Femur (tissue), 1 donor: ENCODE measurements at places on chromosomes 1 and 21.
A peak's percentile ranks its signal among the peaks of the same experiment; 100 is the strongest.

DNA sequence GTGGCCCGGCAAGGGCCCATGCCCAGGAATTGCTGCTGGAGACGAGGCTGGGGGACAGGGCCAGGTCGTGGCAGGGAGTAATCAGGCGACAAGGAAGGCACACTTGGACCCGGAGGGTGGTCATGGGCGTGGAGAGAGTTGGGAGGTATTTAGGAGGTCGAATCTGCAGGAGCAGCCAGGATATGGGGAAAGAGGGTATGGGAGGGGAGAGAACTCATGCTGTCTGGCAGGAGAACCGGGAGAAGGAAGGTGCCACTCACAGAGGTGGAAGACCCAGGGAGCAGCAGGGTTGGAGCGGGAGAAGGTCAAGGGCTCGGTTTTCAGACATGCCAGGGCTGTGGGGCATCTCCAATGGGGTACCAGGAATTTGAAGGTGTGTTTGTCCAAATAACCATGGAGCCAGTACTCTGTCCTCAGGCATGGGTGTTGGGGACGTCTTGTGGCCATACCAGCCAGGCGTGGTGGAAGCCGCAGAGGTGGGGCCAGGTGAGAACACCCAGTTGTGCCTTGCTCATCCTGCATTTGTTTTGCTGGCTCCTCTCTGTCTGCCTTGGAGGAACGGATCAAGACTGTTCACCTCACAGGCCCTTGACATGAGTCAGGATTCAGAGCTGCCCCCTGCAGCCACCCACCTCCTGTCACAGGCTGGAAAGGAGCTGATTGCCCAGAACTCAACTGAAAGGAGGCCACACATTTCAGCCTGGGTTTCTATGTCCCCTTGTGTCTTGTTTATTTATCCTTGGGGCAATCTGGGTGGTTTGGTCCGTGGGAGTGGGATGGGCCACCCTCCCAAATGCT lies 111.6 kb downstream of the SPSB1 start:
- no peak for DNase-seq

DNA sequence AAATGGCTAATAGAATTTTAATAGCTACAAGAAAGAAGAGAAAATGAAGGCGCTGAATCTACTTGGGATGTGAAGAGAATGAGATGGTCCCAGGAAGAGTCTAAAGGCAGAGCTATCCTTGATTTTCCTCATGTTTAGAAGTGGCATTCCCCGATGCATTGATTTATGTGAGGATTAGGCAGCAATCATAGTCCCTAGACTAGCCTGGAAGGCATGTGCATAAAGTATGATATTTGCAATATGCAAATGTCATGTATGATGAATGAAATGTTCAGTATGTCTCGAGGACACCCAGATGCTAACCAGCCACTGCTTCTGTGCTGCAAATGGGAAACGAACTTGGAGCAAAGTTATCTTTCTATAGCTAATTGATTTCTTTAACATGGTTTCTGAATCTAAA lies 641.5 kb upstream of the PLXNA2 start:
- no peak for DNase-seq

- DNase-seq = no peak
These were observed 9.6 kb downstream of the ZBTB17 start for GRCh38 chr1:15966081-15966955.

DNA sequence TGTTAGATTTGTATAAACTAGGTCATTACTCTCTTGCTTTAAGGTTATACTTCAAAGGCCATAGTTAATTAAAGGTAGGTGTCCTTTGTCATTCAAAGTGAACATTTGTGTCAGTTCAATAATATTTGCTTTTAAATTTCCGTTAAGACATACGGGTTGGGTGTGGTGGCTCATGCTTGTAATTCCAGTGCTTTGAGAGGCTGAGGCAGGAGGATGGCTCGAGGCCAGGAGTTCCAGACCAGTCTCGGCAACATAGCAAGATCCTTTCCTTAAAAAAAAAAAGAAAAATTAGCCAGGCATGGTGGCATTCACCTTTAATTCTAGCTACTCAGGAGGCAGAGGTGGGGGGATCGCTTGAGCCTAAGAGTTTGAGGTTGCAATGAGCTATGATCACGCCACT lies 80.4 kb downstream of the KIF26B start:
- DNase-seq = no peak

DNA sequence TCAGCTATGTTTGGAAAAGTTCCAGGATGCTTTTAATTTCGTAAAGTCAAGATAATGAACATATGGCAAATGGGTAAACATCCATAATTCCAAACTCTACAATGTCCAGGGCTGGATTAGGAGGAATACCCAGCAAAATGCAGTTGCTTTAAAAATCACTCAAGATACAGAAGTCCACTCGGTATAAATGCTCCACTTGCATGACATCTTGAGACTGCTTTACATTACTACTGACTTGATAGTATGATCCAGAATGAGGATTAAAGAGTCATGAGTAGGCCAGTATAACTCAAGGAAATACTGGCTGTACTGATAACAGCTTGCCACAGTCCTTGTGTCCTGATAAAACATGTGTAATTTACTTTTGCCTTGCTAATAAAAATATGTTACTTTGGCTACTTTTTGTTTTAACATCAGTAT lies 58.3 kb upstream of the ANGPTL3 start:
- DNase-seq = no peak

GRCh38 chr1:226436472-226436854 lies 28.6 kb upstream of the PARP1 start:
- no peak for DNase-seq

DNA sequence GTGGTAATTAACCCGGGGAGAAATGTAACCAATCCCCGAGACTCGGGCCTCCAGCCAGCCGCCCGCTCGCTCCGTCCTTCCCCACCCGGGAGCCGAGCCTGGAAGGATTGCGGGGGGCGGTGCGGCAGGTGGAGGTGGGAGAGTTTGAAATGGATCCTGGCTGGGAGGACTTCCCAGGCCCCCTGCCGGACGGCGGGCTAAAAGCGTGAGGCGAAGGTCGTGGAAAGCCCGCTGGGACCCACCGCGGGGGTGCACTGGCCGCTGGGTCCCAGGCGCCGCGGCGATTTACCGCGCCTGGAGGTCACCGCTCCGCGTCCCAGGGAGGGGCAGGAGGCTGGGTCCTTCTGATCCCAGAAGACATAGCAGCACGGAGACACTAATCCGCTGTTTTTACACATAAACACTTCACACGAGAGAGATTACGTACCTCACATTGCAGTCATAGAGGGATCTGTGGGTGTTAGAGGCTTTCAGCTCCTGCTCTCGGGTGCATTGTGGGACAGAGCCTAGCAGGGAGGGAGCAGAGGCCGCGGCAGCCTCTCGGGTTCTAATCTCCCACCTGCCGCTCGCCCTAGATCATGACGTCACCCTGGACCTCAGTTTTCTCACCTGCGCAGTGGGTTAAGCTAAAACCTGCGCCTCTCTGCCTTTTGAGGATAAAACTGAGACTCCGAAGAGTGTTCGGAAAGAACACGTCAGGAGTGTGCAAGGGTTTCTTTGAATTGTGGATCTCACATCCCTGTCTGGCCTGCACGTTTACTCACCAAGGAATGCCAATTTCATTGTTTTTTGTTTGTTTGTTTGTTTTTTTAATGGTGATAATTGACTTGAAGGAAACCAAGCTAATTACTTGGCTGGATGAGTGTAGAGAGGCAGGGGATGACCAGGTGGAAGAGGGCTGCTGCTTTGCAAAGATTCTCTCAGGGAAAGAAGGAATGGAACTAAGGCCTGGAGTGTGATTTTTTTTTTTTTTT lies 17.1 kb upstream of the TMEM9 start:
- DNase-seq = peak; percentile 30

DNA sequence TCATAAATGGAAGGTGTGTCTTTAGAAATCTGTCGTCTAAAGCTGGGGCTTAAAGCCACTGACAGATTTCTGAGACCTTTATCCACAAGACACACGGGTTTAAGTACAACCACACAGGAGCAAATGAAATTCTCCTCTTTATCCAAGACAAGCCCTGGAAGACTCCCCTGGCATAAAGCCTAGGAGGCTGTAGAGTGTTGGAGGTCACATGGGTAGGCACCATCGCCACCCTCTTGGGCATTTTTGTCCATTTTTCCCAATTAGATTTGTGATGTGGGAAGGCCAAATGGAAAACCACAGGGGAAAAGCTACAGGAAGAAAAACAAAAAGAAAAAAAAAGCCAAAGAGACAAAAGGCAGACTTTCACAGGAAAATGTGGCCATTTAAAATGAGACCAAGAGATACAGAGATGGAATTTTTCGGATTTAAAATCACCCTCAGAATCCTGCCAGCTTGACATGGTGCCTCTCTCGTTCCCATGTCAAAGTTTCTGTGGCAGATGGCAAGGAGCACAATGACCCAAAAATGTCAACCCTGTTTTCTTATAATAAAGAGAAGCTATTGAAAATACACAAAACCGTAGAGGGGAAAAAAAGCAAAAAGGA lies 91.9 kb downstream of the PLD5 start:
- DNase-seq = no peak

DNA sequence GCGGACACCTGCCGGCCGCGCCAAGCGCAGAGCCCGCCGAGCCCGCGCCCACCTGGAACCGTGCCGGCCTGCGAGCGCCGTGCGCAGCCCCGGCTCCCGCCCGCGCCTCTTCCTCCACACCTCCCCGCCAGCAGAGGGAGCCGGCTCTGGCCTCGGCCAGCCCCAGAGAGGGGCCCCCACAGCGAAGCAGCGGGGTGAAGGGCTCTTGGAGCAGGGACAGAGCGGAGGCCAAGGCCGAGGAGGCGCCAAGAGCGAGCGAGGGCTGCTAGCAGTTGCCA lies 50.1 kb upstream of the KRTAP19-8 start:
- no peak for DNase-seq

GRCh38 chr1:183648042-183648441 lies 5.1 kb downstream of the APOBEC4 start:
- no peak for DNase-seq

GRCh38 chr1:169488157-169488556 lies 2.4 kb upstream of the SLC19A2 start:
- no peak for DNase-seq

DNA sequence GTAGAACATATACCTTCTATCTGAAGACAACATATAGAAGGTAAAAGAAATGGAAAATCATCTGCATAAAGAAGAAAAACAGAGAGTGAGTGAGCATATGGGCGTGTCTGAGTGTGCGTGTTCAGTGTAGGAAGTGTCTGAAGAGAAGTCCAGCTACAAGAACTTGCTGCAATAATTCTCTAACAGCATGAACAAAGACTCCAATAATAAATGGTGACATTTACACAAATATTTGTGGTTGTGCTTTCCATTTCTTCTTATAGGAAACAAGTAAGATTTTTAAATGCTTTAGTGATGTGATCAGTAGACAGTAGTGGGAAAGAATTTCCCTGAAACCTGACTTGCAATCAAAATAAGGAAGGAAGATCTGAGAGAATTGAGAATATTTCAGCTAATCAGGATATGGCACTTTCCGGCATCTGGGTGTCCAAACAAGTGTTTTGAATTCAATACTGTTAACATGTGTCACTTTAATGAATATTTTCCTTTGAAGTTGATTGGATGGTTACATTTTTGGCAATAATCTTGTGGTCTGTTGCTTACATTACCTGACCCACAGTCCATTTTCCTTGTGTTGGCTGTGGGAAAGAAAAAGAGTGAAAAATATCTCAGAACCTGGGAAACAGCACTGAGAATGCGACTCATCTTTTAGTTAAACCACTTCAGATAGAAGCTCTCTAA lies 154.0 kb downstream of the TGFB2 start:
- DNase-seq = peak; percentile 33

DNA sequence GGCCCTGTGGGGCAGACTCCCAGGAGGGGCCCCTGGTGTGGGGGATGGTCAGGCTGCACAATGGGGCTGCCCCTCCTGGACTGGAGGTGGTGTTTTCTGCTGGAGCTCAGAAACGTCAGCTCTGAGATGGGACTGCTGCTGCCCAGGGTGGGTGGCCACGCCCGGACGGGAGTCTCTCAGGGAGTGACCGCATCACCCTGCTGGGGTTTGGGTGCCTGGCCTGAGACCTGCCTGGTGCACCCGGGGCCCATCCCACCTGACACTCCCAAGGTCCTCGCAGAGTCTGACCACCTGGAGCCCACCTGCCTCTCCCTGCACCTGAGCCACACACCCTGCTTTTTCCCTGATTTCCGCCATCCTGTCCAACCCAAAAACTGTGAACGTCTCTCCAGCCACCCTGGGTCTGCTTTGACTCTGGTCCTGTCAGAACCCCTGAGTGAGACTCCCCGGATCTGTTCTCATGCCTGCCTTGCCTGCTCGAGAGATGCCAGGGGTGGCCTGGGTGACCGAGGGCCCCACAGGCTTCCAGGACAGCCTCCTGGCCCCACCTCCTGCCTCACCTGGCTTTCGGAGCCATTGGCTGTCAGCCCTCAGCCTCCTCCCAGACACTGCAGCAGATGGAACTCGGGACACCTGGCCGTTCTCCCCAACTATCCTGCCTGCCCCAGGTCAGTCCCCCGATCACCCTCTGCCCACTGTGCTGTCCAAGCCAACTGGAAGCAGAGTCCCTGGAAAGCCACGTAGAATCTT lies 11.6 kb upstream of the SMYD3 start:
- no peak for DNase-seq

- DNase-seq = peak; percentile 17
These were observed 36.4 kb downstream of the PDC start for GRCh38 chr1:186424539-186424938.

DNA sequence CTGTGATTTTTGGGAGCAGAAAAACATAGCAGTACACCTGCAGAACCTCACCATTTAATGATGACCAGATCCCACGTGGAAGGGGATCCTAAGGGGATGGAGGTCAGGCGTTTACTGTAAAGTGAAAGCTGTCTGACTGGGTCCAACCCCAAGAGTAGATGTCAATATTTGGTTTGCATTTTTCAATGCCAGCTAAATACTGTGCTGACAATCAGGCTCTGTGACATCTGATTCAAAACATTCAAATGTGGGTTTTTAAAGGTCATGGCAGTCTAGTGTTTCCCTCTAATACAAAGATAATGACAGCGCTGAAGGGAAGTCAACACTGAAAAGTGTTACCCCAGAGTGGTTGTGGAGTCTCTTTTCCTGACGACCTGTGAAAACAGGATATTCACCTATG lies 68.1 kb downstream of the SPAG17 start:
- no peak for DNase-seq

DNA sequence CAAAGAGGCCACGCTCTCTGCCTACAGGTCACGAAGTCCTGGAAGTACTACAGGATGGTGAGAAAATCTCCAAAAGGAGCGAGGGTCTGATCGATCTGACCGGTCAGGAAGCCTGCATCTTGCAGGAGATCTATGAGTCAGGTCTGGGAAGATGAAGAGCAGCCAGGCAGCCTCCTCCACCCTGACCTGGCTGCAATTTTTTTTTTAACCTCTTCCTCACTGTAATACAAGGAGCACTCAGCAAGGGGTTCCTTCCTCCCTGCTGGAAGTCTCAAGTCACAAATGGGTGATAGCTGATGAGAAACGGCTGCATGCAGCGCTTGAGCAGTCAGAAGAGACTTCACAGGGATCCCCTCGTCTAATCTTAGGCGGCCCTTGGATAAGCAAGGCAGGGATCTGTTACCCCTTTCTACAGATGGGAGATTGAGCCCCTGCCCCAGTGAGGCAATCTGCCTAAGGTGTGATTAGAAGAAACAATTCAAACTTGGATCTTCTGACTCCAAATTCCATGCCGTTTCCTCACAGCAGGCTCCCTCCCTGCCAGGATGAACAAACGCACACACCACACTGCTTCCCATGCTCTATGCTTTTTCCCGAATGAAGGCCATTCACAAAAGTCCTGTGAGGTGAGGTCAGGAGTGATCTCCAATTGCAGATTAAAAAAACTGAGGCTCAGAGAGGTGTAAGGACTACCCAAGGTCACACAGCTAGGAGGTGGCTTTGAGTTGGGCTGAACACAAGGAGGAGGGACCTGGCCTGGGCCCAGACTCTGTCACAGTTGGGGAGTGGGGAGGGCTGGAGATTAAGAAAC lies 48.3 kb downstream of the ECE1 start:
- DNase-seq = no peak

- DNase-seq = peak; percentile 81
These were observed 8.5 kb downstream of the FBXO2 start for GRCh38 chr1:11645670-11646265.
